ENCODE measurements at places on chromosomes 16 and 17.

GRCh38 chr16:13021996-13022395, 120.6 kb downstream of the SHISA9 start:
- no peak for DNase-seq

DNA sequence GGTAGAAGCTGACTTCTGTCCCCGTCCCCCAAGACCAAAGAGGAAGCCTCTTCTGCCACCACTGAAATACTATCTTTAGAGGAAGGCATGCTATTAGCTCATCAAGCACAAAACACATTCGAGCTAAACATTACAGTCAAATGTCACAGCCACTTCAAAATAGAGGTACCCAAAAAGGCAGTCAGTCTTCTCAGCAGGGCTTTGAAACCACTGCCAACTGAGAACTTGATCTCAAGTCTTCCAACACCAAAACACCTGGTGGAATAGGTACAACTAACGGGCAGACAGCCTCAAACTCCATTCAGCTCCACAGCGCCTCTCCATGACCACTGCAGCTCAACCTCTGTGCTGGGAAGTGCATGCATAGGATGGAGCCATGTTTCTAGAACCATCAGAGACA, 36.0 kb downstream of the ZFHX3 start:
- no peak for DNase-seq

DNA sequence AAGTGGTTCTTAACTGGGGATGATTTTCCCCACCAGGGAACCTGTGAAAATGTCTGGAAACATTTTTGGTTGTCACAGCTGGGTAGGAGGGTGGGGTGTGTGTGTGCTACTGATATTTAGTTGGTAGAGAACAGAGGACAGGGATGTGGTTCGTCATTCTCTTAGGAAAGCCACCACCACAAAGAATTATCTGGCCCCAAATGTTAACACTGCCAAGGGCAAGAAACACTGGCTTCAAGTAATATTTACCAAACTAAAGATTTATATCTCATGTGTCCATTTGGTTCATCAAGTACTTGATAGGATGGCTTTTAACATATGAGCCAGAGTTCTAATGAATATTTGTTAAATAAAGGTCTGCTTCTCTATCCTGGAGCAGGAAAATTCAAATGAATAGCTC, 19.5 kb downstream of the MPHOSPH6 start:
- DNase-seq, result no peak

- no peak for DNase-seq
Measured at GRCh38 chr17:7807206-7807605, 26.8 kb upstream of the KDM6B start.

DNA sequence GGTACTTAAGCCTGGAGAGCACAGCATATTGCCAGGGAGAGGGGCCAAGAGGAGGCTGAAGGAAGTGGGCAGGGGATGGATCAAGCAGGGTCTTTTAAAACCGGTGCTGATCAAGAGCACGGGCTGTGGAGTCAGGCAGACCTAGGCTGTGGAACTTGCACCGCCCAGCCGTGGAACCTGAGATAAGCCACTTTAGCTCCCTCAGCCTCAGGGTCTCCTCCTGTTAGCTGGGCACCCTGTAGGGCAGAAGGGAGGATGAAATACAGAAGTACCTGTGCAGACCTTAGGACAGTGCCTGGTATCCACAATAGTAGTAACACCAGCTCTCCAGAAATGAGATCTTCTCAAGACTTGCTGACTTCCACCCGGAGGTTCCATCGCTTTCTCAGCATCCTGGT, 9.3 kb downstream of the ODAD4 start:
- DNase-seq, result no peak

DNA sequence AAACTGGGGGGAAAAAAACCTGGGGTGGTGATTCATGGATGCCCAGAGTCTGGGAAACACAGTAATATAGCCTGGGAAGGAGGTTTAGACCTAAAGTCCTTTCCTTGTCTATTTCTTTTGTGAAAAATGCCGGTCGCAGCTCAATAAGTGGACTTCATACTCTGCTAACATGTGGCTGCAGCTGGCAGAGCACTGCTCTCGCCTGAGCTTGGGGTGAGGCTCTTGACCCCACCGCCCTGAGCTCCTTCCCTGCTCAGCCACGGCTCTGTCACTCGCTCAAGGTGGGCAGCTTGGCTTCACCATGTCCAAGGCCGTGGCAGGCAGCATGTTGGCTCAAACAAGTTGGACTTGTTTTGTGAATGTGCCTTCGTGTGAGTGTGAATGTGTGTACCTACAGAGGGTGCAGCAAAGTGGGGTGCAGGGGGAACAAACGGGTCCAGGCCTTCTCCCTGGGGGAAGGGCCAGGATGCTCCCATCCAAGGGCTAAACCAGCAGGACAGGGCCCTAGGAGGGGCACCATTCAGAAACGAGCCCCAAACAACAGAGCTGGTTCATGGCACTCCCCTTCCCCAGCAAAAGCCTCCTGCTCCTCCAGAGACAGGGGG, 4.9 kb downstream of the FA2H start:
- no peak for DNase-seq
